ENCODE measurements at places on chromosomes 7 and 10.

DNA sequence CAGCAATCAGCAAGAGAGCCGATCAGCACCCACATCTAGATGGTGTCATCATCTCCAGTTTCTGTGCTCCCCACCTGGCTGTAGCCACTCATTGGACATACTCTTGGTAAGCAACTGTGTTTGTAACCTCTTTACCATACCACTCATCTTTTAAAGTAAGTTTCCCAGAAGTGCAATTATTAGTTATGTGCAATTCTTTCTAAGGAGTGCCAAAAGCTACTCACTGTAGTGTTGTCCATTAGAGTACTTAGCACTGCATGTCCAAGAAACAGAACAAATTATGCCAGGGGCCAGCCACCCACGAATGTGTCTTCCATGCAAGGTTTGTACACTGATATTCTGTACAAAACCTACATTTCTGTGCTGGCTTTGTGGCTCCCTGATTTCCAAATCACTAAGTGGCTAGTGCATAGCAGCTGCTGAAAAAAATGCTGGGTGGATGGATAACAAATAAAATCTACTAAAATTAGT lies 131.9 kb downstream of the SRPK2 start:
- no peak for DNase-seq

GRCh38 chr7:149783386-149784250 lies 10.2 kb upstream of the ZNF467 start:
- no peak for DNase-seq

- no peak for DNase-seq
Observed at GRCh38 chr7:90736968-90737939, 141.1 kb downstream of the CDK14 start.

GRCh38 chr7:80611779-80612178 lies 26.7 kb upstream of the CD36 start:
- peak; percentile 61 for DNase-seq

DNA sequence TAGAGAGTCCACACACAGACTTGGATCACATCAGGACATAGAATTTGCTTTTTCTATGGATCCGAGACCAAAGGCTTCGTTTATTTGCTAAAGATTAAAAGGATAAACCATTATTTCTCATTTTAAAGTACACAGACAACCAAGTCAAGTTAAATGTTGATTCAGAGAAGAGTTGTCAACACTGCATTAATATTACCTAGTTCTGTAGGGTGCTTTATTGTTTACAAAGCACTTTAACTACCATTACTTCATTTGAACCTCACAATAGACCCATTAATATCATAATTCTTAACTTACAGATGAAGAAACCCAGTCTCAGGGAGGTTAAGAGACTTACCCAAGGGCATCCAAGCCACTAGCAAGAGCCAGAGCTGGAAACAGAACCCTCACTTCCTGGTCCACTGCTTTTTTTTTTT lies 43.2 kb upstream of the GSAP start:
- no peak for DNase-seq

DNA sequence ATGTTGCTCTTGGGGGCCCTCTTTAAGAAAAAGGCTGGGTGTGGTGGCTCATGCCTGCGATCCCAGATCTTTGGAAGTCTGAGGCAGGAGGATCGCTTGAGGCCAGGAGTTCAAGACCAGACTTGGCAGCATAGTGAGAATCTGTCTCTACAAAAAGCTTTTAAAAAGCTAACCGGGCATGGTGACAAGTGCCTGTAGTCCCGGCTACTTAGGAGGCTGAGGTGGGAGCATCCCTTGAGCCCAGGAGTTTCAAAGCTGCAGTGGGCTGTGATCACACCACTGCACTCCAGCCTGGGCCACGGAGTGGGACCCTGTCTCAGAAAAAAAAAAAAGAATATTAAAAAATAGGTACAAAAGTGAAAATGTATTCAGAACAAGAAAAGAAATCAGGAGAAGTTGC lies 38.1 kb upstream of the SLC39A12 start:
- DNase-seq = no peak

DNA sequence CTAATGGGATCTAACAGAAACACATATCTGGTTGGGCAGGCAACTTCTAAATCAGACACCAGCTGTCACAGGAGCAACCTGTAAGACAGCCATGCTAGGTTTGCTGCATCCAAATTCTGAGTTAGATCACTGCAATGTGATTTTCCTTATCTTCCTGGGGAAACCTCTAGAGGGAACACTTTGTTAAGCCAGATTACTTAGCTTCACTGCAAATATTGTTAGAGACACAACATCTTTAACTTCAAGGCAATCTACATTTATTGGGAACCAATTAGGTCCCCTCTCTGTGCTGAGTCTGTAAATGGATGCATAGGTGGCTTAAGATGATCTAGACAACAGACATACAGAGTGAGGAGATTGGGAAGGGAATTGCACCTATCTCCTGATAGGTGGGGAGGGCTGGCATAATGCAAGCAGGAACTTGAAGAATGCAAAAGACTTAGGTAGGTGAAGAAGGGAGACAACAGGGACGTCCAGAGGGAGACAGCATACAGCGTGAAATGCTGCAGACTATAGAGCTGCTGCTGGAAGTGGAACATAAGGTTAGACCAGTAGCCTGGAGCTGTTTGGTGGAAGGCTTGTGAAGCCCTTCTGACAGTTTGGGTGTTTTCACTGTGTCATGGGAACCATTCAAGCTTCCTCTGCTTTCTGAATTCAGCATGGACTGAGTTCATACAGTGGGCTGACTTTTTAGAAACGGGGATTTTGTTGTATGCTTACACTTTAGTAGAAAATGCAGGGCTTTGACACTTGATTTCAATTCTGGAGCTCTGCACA lies 109.8 kb upstream of the ELMO1 start:
- DNase-seq = no peak

DNA sequence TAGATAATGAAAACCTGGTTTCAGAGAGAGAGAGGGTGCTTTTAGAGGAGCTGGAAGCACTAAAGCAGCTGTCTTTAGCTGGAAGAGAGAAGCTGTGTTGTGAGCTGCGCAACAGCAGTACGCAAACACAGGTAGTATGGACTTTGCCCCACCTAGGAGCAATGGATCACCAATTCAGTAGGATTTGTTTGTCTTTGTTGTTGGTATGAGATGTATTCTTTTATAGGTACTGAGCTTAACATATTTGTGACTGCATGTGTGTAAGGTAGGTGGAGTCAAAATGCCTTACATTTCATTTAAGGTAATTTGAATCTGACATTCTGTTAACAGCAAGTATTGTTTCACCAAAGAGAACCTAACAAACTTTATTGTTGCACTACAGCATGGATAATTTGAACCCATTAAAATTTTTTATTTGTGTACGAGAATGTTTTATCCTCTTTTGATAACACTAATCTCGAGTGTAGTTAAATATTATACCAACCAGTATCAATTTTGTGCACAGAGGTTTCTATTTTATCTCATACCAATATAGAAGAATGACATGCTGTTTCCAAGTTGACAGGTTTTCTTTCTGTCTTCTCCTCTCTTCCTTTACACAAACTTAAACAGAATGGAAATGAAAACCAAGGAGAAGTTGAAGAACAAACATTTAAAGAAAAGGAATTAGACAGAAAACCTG lies 92.1 kb downstream of the CYP51A1 start:
- no peak for DNase-seq

DNA sequence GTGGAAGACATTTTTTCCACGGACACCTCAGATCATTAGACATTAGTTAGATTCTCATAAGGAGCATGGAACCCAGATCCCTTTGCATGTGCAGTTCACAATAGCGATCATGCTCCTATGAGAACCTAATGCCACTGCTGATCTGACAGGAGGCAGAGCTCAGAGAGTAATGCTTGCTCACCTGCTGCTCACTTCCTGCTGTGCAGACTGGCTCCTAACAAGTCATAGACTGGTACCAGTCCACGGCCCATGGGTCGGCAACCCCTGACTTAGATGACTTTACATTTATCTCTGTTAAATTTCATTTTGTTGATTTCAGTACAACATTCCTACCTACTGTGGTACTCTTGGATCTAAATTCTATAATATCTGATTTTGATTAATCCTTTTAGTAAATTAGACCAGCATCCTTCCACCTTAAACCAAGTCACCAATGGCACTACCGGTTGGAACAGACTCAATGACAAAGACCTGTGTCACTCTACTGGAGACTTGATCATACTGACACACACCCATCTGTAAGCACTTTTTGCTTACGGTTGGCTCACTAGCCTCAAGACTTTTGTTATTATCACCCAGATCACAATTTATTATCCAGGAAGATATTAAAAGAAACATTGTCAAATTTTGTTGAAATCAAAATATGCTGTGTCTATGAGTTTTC lies 8.0 kb upstream of the CCDC71L start:
- no peak for DNase-seq

DNA sequence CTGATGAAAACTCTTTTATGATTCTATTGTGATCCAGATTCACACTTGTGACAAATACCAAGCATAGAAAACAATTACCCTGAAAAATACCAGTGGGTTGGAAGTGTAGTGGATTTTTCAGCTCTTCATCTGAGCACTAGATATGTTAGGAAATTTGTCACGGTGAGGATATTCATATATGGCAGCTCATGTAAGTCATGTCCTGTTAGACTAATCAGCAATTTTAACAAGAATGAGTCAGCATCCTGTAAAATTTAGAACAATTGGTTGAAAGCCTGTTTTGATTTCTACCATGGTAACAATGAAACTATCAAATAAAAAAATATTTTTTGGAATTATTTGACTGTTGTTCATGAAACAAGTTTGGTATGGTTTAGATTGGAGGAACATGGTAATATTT lies 334.3 kb downstream of the CACNA2D1 start:
- DNase-seq = no peak

DNA sequence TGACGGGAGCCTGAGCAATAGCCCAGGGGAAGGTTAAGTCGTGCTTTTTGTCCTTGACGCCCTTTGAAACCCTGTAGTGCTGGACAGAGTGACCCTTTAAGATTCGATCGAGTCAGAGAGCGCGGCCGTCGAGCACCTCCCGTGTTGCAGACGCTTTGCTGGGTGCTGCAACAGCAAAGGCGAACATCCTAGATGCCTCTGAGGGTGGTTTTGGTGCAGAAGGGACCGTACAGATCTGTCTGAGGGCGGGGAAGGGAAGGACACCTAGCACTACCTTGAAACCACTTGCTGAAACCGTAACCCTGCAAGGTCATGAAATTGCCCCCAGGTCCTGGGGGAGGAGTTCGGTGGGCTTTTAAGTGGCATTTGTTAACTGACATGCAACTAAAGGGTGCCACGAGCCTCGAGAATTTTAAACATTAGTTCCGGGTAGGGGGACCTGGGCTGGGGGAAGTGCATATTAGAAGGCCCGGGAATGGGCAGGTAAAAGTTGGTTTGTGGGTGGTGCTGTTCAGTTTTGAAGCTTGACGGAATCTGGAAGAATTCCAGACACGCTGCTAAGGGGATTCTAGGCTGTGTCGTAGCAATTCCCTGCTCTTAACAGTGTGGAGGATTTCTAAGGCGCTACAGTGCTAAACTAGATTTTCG lies 786 bp downstream of the ATP5F1C start:
- DNase-seq = no peak

DNA sequence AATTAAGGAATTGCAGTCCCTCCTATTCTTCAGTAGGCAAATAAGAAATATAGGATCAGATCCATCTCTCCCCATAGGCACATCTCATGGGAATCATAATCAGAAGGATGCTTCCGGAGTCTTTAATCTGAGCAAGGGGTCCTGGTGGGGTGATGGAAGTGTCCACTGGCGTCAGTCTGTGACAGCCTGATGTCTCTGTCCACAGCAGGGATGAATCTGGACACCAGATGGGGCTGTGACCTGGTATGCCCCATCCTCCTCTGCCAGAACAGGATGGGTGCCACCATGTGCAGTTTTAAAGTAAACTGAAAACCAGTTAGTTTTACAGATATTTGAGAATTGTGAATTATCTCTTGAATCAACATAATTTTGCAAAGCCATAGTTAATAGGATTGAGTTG lies 148.7 kb downstream of the C1GALT1 start:
- DNase-seq = no peak

DNA sequence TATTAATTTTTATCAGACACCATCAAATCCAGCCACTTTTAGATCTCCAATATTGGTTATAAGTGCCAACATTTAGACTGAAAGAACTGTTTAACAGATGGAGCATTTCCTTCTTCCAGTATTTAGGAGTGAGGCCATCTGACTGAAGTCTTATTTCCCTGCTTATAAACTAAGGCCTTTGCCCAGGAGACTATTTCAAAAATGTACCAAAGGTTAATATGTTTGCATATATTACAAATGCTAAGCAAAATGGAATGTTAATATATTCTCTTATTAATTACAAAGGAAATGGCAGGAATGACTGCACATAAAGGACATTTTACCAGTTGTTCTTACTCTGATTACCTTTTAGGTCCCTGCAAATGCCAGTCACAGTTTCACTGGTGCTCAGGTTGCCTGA lies 238.9 kb upstream of the PLXNA4 start:
- DNase-seq = no peak

- DNase-seq = no peak
Observed at GRCh38 chr10:46515793-46516192, 40.7 kb downstream of the GPRIN2 start.

DNA sequence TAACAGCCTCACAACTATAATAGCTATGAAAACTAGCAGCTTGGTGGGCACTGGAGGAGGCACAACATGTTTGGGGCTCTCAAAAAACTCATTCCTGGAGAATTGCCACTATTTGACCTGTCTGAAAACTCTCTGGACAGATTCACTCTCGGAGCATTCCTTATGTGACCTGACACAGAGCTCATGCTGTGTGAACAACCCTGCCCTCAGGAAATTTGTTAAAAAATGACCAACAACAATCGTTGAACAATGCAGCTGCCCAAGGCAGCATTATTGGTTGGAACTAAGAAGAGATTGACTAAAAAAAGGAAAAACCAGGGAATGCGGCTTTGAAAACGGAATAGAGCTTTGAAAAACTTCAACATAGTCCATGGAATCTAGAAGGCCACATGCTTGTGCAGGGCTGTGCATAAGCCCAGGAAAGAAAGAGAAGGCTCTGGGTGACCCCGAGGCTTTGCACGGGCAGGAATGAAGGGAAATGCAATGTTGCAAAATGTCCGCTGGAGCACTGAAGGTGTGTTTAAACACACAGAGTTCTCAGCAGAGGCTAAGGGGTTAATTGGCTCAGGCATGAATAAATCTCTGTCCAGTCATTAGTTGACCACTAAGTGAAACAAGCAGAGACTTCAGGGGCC lies 52.8 kb downstream of the NAMPT start:
- no peak for DNase-seq

- DNase-seq = peak; percentile 44
Observed at GRCh38 chr7:108455551-108455997, 662 bp downstream of the NRCAM start.

- DNase-seq = no peak
Observed at GRCh38 chr7:134789967-134790685, 10.7 kb downstream of the CALD1 start.

DNA sequence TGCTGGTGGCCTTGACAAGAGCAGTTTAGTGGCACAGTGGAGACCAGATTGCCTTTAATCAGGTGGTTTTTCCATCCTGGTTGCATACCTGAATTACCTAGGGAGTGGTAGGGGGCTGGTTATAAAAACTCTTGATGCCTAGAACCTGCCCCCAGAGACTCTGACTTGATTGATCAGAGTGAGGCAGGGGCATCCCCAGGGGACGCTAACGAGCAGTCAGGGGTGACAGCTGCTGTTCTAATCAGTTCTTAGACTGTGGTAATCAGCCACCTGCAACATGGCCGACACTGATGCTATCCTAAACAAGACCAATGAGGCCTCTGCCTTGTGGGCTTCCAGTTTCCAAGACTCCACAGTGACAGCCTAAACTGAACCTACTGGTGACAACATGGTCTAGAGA lies 2.0 kb upstream of the OPALIN start:
- DNase-seq = no peak

- no peak for DNase-seq
Observed at GRCh38 chr10:102634686-102635085, 9.6 kb upstream of the TRIM8 start.

- no peak for DNase-seq
Observed at GRCh38 chr10:58992830-58993460, 183.5 kb upstream of the PHYHIPL start.

Data from NCI-H1105 (cell line).